ENCODE measurements at places on chromosomes 4 and X. TPM values are rescaled to one million over a fixed set of nuclear protein-coding genes. Genes with fewer than 3 reads are reported as not detected.

DNA sequence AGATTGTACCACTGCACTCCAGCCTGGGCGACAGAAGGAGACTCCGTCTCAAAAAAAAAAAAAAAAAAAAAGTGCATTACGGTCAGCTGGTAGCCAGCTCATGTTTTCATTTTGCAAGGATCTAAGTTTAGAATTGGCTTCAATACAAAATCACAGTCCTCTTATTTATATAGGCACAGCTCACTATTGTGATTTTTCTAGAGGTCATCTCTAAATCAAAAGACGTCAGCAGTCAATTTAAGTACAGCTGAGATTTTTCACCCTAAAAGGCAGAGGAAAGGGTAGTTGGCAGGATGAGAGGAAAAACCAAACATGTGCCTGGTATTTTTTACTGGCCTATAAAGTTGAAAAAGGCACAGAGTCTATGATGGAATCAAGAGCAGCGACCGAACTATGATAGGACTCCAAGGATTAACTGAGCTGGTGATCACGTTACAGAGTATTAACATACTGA lies 30.8 kb downstream of the ASB5 start:
- peak; percentile 77 for DNase-seq

DNA sequence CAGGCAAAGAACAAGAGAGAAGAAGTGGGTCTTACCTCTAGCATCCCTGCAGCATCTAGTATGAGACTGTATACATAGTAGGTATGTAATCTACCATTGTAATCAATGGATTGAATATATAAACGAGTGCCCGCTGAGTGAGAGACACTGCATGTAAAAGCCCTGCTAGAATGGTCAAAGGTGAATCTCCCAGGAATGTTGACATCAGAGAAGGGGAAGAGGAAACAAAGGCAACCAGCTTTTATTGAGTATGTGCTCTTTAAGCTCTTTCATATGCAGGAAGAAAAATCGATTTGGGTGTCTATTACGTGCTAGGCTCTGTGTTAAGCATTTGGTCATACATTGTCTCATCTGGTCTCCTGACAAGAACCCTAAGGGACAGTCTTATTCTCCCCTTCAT lies 91.9 kb upstream of the KLHL13 start:
- no peak for DNase-seq

- DNase-seq: peak; percentile 73
Measured at GRCh38 chr4:54228961-54229501, at the start of gene PDGFRA. TSS of gene PDGFRA (plus strand) at chr4:54229293. CDS start at chr4:54258769, 29,476 bp downstream.

DNA sequence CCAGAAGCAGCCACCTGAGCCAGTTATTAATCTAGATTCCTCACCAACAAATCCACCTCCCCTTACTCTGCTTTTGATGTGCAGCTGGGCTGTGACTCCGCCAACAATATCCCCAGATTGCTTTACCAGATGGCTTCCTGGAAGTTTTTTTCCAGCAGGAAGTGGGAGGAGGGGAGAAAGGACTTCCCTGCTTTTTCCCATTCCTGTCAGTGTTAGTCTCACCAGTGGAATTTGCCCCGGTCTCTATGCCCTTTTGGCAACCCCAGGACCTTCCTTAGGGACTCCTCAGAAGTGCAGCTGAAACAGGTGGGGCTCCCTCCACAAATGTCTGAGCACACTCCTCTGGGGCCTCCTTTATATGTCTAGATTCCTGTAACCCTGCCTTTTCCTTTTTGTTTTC lies 465.2 kb upstream of the IGFBP7 start:
- DNase-seq: no peak

DNA sequence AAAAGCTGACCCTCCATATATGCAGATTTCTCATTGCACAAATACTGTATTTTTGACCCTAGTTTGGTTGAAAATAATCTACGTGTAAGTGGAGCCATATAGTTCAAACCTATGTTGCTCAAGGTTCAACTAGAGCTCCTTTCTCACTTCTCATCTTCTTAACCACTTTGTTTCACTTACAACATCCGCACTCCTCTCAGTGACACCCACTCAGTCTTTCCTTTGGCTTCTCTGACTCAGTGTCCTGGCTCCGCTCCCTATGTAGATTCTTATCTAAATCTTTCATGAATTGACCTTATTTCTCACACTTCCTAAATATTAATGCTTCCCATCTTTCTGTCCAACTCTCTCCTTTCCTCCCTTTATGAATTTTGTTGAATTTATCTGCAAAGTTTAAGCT lies 32.9 kb upstream of the DKK2 start:
- DNase-seq: no peak

DNA sequence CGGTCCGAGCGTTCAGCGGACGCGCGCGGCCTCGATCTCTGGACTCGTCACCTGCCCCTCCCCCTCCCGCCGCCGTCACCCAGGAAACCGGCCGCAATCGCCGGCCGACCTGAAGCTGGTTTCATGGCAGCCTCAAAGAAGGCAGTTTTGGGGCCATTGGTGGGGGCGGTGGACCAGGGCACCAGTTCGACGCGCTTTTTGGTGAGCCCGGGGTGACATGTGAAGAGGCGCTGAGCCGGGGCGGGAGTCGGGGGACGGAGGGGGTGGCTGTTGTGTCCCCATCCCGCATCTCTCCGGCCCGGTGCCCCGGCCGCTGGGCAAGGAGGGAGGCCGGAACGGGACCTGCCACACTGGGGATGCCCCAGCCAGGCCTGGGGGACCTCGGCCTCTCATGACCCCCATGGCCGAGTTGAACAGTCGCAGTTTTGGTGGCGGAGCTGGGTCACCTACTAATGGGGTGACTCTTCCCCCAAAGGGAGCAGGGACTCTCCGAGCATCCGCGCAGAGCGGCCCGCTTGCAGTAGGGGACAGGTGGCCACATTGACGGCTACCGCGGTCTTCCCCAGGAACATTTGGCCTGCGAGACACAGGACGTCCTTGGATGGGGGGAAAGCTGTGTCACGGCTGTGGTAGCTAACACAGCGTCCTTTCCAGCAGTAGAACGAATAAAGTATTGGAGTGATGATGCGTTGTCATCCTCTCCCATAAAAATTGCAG lies at the start of gene GK:
TSS of gene GK (plus strand) at position 9 of the 717 bp plus-strand sequence. CDS start at position 124, 115 bp downstream.
- no peak for DNase-seq

GRCh38 chr4:40058121-40058520 lies 1.5 kb downstream of the N4BP2 start:
- DNase-seq: no peak

DNA sequence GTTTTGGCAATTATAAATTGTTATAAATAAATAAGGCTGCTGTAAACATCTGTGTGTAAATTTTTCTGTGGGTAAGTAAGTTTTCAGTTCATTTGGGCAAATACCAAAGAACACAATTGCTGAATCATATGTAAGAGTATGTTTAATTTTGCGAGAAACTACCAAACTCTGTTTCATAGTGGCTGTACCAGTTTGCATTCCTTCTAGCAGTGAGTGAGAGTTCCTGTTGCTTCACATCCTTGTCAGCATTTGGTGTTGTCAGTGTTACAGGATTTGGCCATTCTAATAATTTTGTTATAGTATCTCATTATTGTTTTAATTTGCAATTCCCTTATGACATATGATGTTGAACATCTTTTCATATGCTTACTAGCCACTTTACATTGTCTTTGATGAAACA lies 48.4 kb downstream of the ARFIP1 start:
- DNase-seq: no peak

- no peak for DNase-seq
Measured at GRCh38 chrX:113892401-113892800, 691.5 kb upstream of the HTR2C start.

GRCh38 chr4:25423548-25423947 lies 46.5 kb downstream of the ANAPC4 start:
- no peak for DNase-seq

DNA sequence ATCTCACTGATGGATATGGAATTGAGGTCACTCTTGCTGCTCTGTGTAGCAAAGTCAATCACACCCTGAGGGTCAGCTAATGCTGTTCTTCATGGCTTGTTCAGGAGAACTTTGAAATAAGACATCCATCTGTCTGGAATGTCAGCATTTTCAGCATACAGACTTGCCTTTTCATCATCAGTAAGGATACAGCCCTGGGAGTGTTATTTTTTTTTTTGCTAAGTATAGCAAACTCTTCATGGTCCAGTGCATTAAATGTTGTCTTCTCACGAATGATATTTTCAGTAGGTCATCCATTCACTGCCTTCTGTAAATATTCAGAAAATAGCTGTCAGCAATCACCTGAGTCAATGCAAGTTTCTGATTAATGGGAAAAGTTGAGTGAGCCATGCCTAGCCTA lies 268.8 kb upstream of the SMIM31 start:
- no peak for DNase-seq

DNA sequence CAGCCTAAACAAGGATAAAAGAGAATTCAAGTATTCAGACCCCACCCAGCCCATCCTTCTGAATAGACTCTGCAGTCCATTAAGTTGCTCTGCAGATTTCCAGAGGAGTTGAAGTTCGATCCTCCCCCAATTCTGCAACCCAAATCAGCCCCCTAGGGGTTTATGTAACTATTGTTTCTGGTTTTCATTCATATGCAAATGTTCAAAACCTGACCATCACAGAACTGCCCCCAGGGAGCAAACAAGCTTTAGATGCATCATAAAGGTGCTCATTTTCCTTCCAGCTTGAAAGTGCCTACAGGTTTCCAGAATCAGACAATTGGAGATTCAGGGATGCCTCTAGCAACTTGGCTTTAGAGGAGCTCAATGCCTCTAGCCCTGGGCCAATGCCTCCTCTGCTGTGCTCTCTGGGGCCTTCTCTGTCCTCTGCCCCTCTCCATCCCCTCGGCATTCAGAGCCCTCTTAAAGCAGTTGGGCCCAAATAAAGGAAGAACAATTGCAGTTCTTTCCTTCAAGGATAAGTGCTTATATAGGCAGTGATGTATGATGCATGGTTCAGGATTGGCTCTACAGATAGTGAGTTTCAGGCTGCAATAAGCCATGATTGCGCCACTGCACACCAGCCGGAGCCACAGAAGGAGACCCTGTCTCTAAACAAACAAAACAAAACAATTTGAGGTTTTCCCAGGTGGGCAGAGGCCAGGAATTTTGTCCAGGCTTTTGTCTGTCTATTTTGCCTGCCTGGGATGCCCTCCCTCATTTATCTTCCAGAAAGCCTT lies 23.5 kb upstream of the SPINK2 start:
- DNase-seq: no peak

DNA sequence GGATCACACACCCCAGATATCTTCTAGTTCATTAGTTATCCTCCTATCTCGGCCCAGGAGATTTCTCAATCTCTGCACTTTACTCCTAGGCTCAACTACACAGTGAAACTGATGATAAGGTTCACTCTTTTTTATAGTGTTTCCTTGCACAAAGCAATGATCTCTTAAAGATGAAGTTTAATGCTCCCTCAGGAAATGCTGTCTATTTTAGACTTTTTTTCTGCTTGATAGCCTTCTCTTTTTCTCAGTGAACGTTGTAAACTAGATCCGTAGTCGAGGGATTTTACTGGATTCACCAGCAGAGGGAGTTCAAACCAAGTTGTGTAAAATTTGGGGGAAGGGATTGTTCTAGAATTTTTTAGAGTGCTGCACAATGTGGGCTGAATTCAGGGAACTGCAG lies 269.6 kb downstream of the GBA3 start:
- DNase-seq: no peak

DNA sequence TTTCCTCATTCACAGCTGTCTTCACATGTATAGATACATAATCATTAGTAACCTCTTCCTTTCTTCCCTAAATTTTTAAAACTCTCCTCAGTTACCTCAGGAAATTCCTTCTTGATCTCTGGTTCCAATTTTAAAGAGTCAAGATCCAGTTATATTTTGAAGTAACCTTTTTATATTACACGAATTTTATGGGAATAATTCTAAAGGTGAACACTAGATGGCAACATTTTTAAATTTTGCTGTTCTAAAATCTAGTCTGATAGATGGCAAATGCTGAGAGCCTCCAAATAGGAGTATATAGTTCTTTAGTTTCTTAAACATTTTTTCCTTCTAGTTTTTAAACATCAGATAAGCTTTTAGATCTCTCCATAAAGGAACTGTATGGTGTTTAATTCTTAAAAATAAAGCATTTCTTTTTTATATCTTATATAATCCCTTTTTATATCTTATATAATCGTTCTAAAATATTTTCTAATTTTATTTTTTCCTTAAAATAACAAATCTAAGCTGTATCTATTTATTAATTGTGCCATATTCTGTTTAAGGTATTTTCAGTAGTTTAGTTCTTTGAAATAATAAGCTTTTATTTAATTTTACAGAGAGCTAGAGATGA lies 37.9 kb upstream of the PAPSS1 start:
- DNase-seq: no peak

- no peak for DNase-seq
Measured at GRCh38 chrX:21374994-21375707, 933 bp downstream of the CNKSR2 start.

GRCh38 chr4:105193536-105193935 lies 46.9 kb downstream of the TET2 start:
- no peak for DNase-seq

DNA sequence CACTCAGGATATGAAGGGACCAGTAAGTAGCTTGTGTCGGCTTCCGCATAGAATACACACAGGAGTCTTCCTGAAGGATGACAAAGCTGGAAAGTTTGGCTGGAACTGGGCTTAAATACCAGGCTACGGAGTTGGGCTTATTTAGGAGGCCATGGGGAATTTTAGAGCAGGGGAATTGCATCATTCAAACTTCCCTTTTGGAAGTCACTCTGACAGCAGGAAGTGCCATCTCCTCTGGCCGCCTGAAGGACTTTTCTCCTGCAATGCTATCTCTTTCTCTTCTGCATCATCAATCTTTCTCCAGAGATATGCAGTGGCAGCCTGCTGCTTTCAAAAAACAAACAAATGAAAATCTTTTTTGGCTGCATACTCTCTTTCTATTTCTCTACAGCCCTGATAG lies 48.4 kb upstream of the PAK3 start:
- DNase-seq: no peak

DNA sequence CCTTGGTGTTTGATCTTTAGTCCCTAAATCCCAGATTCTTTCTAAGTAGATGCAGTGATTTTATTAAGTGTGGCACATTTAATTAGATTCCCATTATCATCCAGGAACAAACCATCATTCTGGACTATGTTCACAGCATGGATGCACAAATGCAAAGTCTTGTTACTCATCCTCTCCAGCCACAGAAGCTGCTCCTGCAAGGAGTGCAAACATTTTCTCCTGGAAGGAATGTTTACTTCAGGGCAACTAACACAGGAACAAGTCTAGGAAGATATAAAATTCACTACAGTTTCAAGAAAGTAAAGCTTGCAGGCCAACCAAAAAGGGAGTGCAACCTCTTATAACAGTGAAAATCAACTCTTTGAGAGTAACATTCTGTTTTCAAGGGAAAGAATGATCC lies 106.0 kb downstream of the IQCM start:
- DNase-seq: no peak

DNA sequence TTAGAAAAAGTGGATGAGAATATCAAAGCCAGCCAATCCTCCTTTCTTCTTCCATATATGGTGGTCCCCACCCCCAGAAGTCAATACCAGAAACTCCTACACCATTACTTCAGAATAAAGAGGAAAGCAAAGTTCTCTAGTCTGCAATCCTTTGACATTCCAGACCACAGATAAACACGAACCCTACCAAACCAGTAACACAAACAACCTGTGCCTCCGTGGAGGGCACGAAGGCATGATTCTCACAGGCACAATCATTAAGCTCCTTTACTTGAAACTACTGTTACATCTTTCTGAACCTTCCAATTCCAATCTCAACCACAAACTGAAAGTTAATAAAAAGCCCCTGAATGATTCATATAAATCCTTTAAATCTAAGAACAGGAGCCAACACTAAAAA lies 16.3 kb downstream of the MAML3 start:
- no peak for DNase-seq

Gene EGF
- polyA plus RNA-seq: 2.1 TPM

Gene IL13RA1
- 27.7 TPM for polyA plus RNA-seq

Gene ADGRG2
- polyA plus RNA-seq: 0.07 TPM

Gene TACC3
- polyA plus RNA-seq: 24.0 TPM

Gene ESX1
- not detected for polyA plus RNA-seq

Gene TIMM8A
- 6.4 TPM for polyA plus RNA-seq

Gene RAB9B
- polyA plus RNA-seq: 0.39 TPM

Gene LRRC66
- polyA plus RNA-seq: 0.28 TPM

Gene CT45A5
- not detected for polyA plus RNA-seq

Gene TMEM150C
- 0.96 TPM for polyA plus RNA-seq
